ENCODE measurements at places on chromosomes 2 and 18. TPM values are rescaled to one million over a fixed set of nuclear protein-coding genes. Genes with fewer than 3 reads are reported as not detected.

GFPT1 gene
- 18.9 TPM for polyA plus RNA-seq

CDH19 gene
- not detected for polyA plus RNA-seq

RAD51AP2 gene
- polyA plus RNA-seq: not detected

LDLRAD4 gene
- polyA plus RNA-seq: not detected

ASPRV1 gene
- 0.14 TPM for polyA plus RNA-seq

DNA sequence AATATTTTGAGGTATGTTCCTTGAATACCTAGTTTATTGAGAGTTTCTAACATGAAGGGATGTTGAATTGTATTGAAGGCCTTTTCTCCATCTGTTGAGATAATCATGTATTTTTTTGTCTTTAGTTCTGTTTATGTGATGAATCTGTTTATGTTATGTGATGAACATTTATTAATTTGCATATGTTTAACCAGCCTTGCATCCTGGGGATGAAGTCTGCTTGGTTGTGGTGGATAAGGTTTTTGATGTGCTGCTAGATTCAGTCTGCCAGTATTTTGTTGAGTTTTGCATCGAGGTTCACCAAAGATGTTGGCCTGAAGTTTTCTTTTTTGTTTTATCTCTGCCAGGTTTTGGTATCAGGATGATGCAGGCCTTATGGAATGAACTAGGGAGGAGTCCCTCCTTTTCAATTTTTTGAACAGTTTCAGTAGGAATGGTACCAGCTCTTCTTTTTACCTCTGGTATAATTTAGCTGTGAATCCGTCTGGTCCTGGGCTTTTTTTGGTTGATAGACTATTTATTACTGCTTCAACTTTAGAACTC is 71.9 kb downstream of the EPC2 start:
- peaks cover 1% of the 10 kb centered on the region for H3K36me3 ChIP-seq
- H3K4me1 ChIP-seq: peaks cover 8% of the 10 kb centered on the region
- no peaks in the 10 kb centered on the region for H3K27me3 ChIP-seq
- H3K4me3 ChIP-seq: no peak overlapping the region

- no peak overlapping the region for H3K4me3 ChIP-seq
- H3K36me3 ChIP-seq: no peaks in the 10 kb centered on the region
Observed at GRCh38 chr2:194345347-194345746, 1311.7 kb upstream of the SLC39A10 start.

GRCh38 chr18:64099244-64099643 is 49.6 kb downstream of the LINC00305 start:
- no peaks in the 10 kb centered on the region for H3K27me3 ChIP-seq
- no peak overlapping the region for H3K4me3 ChIP-seq
- DNase-seq: no peak

DNA sequence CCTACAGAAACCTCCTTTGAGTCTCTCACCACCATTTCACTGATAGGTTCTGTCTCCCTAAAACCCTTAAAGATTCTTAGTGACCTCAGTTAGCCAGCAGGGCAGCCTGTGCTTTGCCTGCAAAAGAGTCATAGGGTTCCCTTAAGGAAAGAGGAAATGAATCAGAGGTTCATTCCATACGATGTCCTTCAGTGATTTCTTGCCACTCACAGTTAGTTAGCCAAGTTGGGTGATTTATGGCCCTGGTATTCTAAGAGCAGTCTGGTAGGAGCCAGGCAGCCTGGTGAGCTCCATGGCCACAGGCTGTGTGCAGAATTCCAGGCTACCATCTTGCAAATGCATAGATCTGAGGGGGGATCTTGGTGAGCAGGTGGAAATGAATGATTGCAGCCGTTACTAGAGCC is 18.7 kb upstream of the CCBE1 start:
- H3K36me3 ChIP-seq: no peaks in the 10 kb centered on the region
- H3K4me1 ChIP-seq: peaks cover 37% of the 10 kb centered on the region
- peak; percentile 95 for DNase-seq
- H3K27ac ChIP-seq: peak overlapping the region; percentile 35
- no peak overlapping the region for H3K4me3 ChIP-seq
- no peaks in the 10 kb centered on the region for H3K27me3 ChIP-seq

GRCh38 chr2:181850936-181851560 is 40.5 kb upstream of the ITPRID2 start:
- no peak for DNase-seq
- H3K27ac ChIP-seq: no peak overlapping the region
- H3K4me1 ChIP-seq: no peaks in the 10 kb centered on the region
- H3K4me3 ChIP-seq: no peak overlapping the region
- H3K36me3 ChIP-seq: no peaks in the 10 kb centered on the region

- no peak overlapping the region for H3K27ac ChIP-seq
- peaks cover 7% of the 10 kb centered on the region for H3K4me1 ChIP-seq
- no peak overlapping the region for H3K4me3 ChIP-seq
- no peaks in the 10 kb centered on the region for H3K36me3 ChIP-seq
Observed at GRCh38 chr2:171855401-171855800, 38.6 kb downstream of the SLC25A12 start.

DNA sequence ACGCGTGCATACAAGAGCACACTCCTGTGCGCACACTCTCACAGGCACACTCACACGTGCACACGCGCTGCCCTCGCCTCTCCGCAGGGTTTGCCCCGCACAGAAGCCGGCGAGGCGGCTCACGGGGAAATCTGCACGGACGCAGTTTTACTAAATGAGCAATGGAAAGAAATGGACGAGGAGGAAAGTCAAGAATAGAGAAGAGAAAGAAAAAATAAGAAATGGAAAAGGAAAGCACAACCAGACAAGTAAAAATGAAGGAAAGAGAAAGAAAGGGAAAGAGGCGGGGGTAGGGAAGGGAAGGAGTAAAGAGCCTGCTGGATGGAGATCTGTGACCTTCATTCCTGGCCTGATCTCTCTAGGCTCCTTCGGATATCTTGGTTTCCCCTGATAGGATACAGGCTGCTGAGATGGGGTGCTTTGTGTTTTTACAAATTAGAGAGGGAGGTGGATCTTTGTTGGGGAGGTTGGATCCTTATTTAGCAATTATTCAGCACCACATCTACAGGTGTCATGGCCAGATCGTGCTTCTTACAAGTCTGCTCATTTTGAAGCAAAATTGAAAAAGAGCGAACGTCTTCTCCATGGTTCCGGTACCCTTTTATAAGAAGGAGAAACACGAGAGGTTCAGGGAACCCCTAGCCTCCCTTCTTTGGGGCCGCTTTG is 693 bp upstream of the LRP2 start:
- no peaks in the 10 kb centered on the region for H3K36me3 ChIP-seq
- H3K27me3 ChIP-seq: peaks cover 37% of the 10 kb centered on the region
- peak overlapping the region; percentile 24 for H3K4me3 ChIP-seq
- H3K4me1 ChIP-seq: peaks cover 5% of the 10 kb centered on the region
- no peak for DNase-seq
- no peak overlapping the region for H3K27ac ChIP-seq

GRCh38 chr2:120842456-120843439 is 107.1 kb downstream of the GLI2 start:
- peaks cover 5% of the 10 kb centered on the region for H3K36me3 ChIP-seq
- no peaks in the 10 kb centered on the region for H3K27me3 ChIP-seq
- H3K27ac ChIP-seq: no peak overlapping the region
- peaks cover 10% of the 10 kb centered on the region for H3K4me1 ChIP-seq
- H3K4me3 ChIP-seq: no peak overlapping the region
- peak; percentile 63 for DNase-seq

Measured in IMR-90 (cell line).